ENCODE measurements at places on chromosomes 7 and 10. TPM values are rescaled to one million over a fixed set of nuclear protein-coding genes. Genes with fewer than 3 reads are reported as not detected.

HNRNPF gene
- 335 TPM for total RNA-seq

SPDYE2 gene
- not detected for total RNA-seq

TLX1 gene
- not detected for total RNA-seq

CALHM3 gene
- total RNA-seq: 0.47 TPM

JCAD gene
- total RNA-seq: 17.8 TPM

CYP26C1 gene
- total RNA-seq: not detected

GNB2 gene
- total RNA-seq: 260 TPM

GPR85 gene
- not detected for total RNA-seq

STEAP2 gene
- 4.2 TPM for total RNA-seq

ADARB2 gene
- total RNA-seq: not detected

SEMA3E gene
- total RNA-seq: 1.8 TPM

ANKRD30A gene
- total RNA-seq: 0.39 TPM

ABCC2 gene
- total RNA-seq: 142 TPM

TUBB8 gene
- total RNA-seq: 0.16 TPM

C1QL3 gene
- total RNA-seq: not detected

FIS1 gene
- total RNA-seq: 140 TPM

PRSS2 gene
- not detected for total RNA-seq

OR13A1 gene
- total RNA-seq: not detected

HYAL4 gene
- not detected for total RNA-seq

TMEM176A gene
- total RNA-seq: not detected

GPR26 gene
- total RNA-seq: not detected

OR6B1 gene
- total RNA-seq: not detected

AKR1C2 gene
- total RNA-seq: 3,571 TPM

ZNF467 gene
- 1.1 TPM for total RNA-seq

AKR1C1 gene
- total RNA-seq: 547 TPM

CDNF gene
- total RNA-seq: 1.1 TPM

CRPPA gene
- 0.60 TPM for total RNA-seq

SCART1 gene
- 0.14 TPM for total RNA-seq

AFAP1L2 gene
- 21.7 TPM for total RNA-seq

PRKAR1B gene
- 28.4 TPM for total RNA-seq

EN2 gene
- 1.0 TPM for total RNA-seq

ABCA13 gene
- 0.05 TPM for total RNA-seq

UPK3BL1 gene
- 13.7 TPM for total RNA-seq

TSC22D4 gene
- total RNA-seq: 44.3 TPM

NYAP1 gene
- total RNA-seq: 5.6 TPM

PSAP gene
- total RNA-seq: 901 TPM

LIPJ gene
- not detected for total RNA-seq

SKIDA1 gene
- 0.85 TPM for total RNA-seq

STEAP1 gene
- total RNA-seq: 18.0 TPM

WIPF3 gene
- total RNA-seq: 0.39 TPM

RPEL1 gene
- total RNA-seq: 0.07 TPM

GSAP gene
- 2.7 TPM for total RNA-seq

RSPH10B2 gene
- not detected for total RNA-seq

PLCE1 gene
- 6.7 TPM for total RNA-seq

GIMAP6 gene
- not detected for total RNA-seq

C10orf53 gene
- total RNA-seq: not detected

VPS26A gene
- total RNA-seq: 53.9 TPM

NPSR1 gene
- not detected for total RNA-seq

PRPS1L1 gene
- total RNA-seq: not detected

CPN1 gene
- 0.26 TPM for total RNA-seq

CPA2 gene
- not detected for total RNA-seq

TEX36 gene
- not detected for total RNA-seq

FAM25A gene
- total RNA-seq: not detected

DNAJC1 gene
- 27.0 TPM for total RNA-seq

SLC16A9 gene
- 0.13 TPM for total RNA-seq

RBP3 gene
- not detected for total RNA-seq

VENTX gene
- total RNA-seq: not detected

GRM8 gene
- not detected for total RNA-seq

C10orf95 gene
- total RNA-seq: 0.12 TPM

METTL27 gene
- total RNA-seq: 10.8 TPM
